Spleen (tissue), 13 donors: ENCODE measurements at places on chromosomes 1 and 21. TPM values are rescaled to one million over a fixed set of nuclear protein-coding genes. Genes with fewer than 3 reads are reported as not detected.

GRCh38 chr1:83561346-83561745 lies 437.6 kb downstream of the TTLL7 start:
- DNase-seq: no peak
- H3K36me3 ChIP-seq: no peaks in the 10 kb centered on the region
- no peaks in the 10 kb centered on the region for H3K27me3 ChIP-seq
- H3K4me1 ChIP-seq: no peaks in the 10 kb centered on the region
- H3K4me3 ChIP-seq: no peak overlapping the region

GRCh38 chr21:33774551-33774950 lies 132.2 kb downstream of the ITSN1 start:
- H3K27me3 ChIP-seq: no peaks in the 10 kb centered on the region
- H3K4me3 ChIP-seq: no peak overlapping the region
- H3K4me1 ChIP-seq: no peaks in the 10 kb centered on the region
- DNase-seq: no peak

GRCh38 chr21:40481764-40482163 lies 365.2 kb downstream of the DSCAM start:
- no peaks in the 10 kb centered on the region for H3K27me3 ChIP-seq
- H3K4me1 ChIP-seq: no peaks in the 10 kb centered on the region
- DNase-seq: no peak
- no peaks in the 10 kb centered on the region for H3K36me3 ChIP-seq

DNA sequence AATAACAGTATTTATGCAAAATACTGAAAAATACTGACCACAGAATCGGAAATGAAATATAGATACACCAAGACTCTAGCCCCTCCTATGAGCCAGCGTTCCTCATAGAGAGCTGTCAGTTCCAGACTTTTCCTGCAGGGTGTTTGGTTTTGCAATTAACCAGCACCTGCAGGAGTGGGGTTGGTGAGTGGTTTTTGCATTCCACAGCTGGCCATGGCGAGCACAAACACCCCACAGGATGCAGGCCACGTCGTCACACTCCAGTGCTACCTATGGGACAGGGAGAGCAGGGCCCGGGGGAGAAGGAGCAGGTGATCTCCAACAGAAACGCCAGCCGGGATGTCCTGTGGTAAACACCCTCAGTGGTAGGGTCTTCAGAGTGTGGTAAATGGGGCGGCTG lies 94.1 kb downstream of the ERG start:
- H3K36me3 ChIP-seq: peaks cover 36% of the 10 kb centered on the region
- no peak for DNase-seq
- H3K27ac ChIP-seq: no peak overlapping the region
- no peaks in the 10 kb centered on the region for H3K4me1 ChIP-seq
- no peaks in the 10 kb centered on the region for H3K27me3 ChIP-seq
- no peak overlapping the region for H3K4me3 ChIP-seq

GRCh38 chr21:45864436-45864835 lies 117.1 kb upstream of the COL6A1 start:
- H3K27me3 ChIP-seq: no peaks in the 10 kb centered on the region
- no peak for DNase-seq
- H3K27ac ChIP-seq: no peak overlapping the region

GRCh38 chr1:4071653-4072052 lies 171.6 kb upstream of the C1orf174 start:
- H3K4me3 ChIP-seq: no peak overlapping the region
- H3K27ac ChIP-seq: no peak overlapping the region
- peaks cover 60% of the 10 kb centered on the region for H3K27me3 ChIP-seq
- peak; percentile 33 for DNase-seq

- DNase-seq: no peak
- no peak overlapping the region for H3K4me3 ChIP-seq
- H3K27me3 ChIP-seq: peaks cover 10% of the 10 kb centered on the region
- no peaks in the 10 kb centered on the region for H3K4me1 ChIP-seq
Observed at GRCh38 chr1:162857850-162858249, 3.1 kb downstream of the CCDC190 start.

- peaks cover 6% of the 10 kb centered on the region for H3K4me1 ChIP-seq
- no peak overlapping the region for H3K4me3 ChIP-seq
- H3K27ac ChIP-seq: no peak overlapping the region
- H3K27me3 ChIP-seq: no peaks in the 10 kb centered on the region
- peak; percentile 90 for DNase-seq
- H3K36me3 ChIP-seq: peaks cover 13% of the 10 kb centered on the region
Observed at GRCh38 chr1:202315576-202316168, 26.1 kb downstream of the UBE2T start.

DNA sequence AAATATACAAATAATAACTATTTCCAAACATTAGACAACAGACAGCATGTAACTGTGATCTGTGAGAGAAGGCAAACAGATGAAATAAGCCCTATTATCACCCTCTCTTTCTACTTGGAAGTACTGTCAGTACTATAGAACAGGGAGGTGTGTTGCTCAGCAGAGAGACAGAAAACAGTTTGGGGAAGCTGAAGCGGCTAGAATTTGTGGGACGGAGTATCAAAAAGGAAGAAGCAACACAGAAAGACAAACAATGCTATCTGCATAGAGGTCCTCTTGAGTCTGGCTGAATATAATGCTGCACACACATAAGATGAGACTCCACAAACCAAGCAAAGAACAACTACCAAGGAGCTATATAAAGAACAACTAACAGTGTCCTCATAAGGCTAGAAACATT lies 59.4 kb downstream of the ZZZ3 start:
- DNase-seq: no peak
- H3K27ac ChIP-seq: no peak overlapping the region
- H3K4me3 ChIP-seq: no peak overlapping the region

GRCh38 chr1:30047576-30047975 lies 675.8 kb downstream of the MATN1 start:
- H3K36me3 ChIP-seq: no peaks in the 10 kb centered on the region
- DNase-seq: peak; percentile 39
- H3K27ac ChIP-seq: no peak overlapping the region
- no peak overlapping the region for H3K4me3 ChIP-seq
- H3K27me3 ChIP-seq: peaks cover 37% of the 10 kb centered on the region

DNA sequence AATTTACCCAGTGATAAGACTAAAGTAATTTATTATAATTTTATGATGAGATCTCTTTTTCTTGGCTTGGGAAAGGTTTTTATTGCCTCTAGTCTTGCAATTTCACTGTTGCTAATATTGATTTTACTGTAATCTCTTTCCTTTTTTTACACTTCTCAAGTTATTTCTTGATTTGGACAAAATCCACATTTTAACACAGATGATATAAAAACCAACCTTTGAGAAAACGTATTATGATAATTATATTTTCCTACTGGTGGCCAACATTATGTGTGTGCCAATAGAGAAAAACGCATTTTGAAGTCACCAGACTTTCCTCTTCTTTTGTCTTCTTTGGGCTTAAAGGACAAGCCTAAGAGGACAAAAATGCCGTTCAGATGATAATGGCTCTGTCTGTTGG lies 314.9 kb downstream of the PRDM2 start:
- no peaks in the 10 kb centered on the region for H3K4me1 ChIP-seq
- no peaks in the 10 kb centered on the region for H3K27me3 ChIP-seq
- no peaks in the 10 kb centered on the region for H3K36me3 ChIP-seq
- no peak overlapping the region for H3K27ac ChIP-seq
- no peak overlapping the region for H3K4me3 ChIP-seq

DNA sequence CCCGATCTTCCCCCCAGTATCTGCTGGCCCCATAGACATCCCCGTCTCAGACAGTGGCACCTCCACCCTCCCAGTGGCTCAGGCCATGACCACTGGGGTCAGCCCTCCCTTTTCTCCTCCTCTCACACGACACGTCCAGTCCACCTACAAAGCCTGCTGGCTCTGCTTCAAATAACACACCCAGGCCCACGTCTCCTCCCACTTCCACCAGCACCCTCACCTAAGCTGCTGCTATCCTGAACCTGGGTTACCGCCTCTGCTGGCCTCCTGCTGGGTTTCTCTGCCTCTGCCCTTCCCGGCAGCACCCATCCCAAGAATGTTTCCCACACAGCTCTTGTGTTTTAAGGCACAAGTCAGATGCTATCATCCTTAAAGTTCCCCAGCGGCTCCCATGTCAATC lies 26.0 kb downstream of the MX2 start:
- no peak overlapping the region for H3K4me3 ChIP-seq
- H3K27ac ChIP-seq: peak overlapping the region; percentile 49
- DNase-seq: no peak
- no peaks in the 10 kb centered on the region for H3K36me3 ChIP-seq

- peak; percentile 79 for DNase-seq
- H3K27me3 ChIP-seq: no peaks in the 10 kb centered on the region
- H3K4me1 ChIP-seq: no peaks in the 10 kb centered on the region
Observed at GRCh38 chr1:54609301-54609921, 13.9 kb downstream of the FAM151A start.

DNA sequence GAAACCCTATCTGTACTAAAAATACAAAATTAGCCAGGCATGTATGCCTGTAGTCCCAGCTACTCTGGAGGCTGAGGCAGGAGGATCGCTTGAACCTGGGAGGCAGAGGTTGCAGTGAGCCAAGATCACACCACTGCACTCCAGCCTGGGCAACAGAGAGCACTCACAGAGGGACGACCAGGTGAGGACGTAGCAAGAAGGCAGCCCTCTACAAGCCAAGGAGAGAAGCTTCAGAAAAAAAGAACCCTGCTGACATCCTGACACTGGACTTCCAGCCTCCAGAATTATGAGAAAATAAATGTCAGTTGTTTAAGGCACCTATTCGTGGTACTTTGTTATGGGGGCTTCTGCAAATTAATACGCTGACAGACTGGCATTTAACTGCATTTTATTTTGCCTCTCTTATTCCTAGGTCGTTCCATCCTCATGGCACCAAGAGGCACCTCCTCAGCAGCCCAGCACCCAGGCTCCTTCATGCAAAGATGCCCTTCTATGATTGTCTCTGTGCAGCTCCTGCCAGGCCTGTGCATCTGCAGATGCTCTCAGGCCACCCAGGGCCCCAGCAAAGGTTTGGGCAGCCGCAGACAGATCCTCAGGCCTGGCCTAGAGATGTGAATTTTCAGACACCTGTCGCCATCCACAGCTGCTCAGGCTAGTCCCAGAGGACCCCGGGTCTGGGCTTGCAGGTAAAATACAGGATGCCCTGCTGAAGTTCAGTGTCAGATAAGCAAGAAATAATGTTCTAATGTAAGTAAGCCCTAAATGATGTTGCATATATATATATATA lies 86.0 kb upstream of the COX20 start:
- H3K4me1 ChIP-seq: no peaks in the 10 kb centered on the region
- H3K4me3 ChIP-seq: no peak overlapping the region
- no peak for DNase-seq
- H3K27ac ChIP-seq: no peak overlapping the region

DNA sequence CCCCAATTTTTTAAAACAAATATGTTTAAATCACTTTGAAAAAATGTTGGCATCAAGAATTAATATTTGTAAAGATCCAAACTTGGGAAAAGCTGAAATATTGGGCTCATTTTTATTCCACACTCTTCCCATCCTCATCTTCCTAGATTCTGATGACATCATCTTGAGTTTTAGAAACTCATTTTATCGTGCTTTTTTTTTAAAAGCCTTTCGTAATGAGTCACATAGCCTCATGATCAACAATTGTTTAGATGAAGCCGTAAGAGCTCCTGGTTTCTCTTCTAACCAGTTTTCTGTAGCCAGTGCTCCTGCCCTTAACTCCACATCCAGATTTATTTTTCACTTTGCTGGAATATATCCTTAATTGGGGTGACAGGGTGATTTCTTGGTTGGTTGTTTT lies 78.6 kb downstream of the POFUT2 start:
- H3K4me1 ChIP-seq: peaks cover 15% of the 10 kb centered on the region
- H3K27me3 ChIP-seq: no peaks in the 10 kb centered on the region
- DNase-seq: no peak
- no peak overlapping the region for H3K27ac ChIP-seq
- H3K36me3 ChIP-seq: peaks cover 30% of the 10 kb centered on the region

DNA sequence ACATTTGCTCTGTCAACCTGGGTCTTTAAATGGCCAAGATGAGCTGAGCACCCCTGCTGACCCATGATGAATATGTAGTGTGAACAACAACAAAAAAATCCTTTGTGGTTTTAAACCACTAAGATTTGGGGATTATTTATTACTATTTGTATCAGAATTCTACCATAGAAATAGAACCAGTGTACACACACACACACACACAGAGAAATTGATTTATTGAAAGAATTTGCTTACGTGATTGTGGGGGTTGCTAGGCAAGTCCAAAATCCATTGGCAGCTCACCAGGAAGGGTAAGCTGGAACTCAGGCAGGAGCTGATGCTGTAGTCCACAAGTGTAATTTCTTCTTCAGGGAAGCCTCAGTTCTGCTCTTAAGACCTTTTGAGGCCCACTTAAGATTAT lies 82.5 kb upstream of the MAP1LC3C start:
- no peaks in the 10 kb centered on the region for H3K36me3 ChIP-seq
- H3K4me1 ChIP-seq: no peaks in the 10 kb centered on the region
- H3K27ac ChIP-seq: no peak overlapping the region
- DNase-seq: no peak

- H3K4me1 ChIP-seq: peaks cover 17% of the 10 kb centered on the region
- DNase-seq: no peak
- H3K36me3 ChIP-seq: peaks cover 78% of the 10 kb centered on the region
- H3K27me3 ChIP-seq: no peaks in the 10 kb centered on the region
- peak overlapping the region; percentile 56 for H3K27ac ChIP-seq
Observed at GRCh38 chr1:243287123-243287460, 31.3 kb downstream of the SDCCAG8 start.

GRCh38 chr1:178540646-178541045 lies 27.7 kb downstream of the TEX35 start:
- peaks cover 46% of the 10 kb centered on the region for H3K4me1 ChIP-seq
- H3K27ac ChIP-seq: no peak overlapping the region
- DNase-seq: peak; percentile 19
- no peaks in the 10 kb centered on the region for H3K36me3 ChIP-seq

DNA sequence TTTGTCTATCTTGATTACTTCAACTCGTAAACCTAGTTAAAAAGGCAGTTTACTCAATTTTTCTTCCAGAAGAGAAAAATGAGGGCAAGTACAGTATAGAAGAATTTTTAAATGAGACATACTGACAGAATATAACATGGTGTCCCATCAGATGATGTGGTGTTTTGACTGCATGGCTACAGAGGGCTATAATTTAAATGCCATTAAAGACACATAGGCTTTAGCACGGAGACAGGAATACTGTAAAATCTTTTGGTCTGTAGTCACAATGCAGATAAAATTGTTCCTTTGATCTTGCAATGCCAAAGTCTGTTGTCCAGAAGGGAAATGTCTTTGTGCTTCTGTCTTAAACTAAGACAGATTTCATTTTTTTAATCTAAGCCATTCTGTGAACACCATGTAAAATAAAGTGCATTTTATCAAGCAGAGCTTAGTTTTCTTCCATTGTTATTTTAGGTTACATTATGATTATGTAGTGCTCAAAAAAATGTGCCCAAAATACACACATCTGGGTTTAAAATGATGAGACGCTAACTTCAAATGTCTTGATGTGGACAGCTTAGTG lies 249.6 kb downstream of the PTPRC start:
- no peaks in the 10 kb centered on the region for H3K27me3 ChIP-seq
- no peaks in the 10 kb centered on the region for H3K36me3 ChIP-seq
- H3K4me1 ChIP-seq: no peaks in the 10 kb centered on the region
- no peak for DNase-seq
- no peak overlapping the region for H3K27ac ChIP-seq
- H3K4me3 ChIP-seq: no peak overlapping the region

Gene GPR25
- 0.09 TPM for polyA plus RNA-seq

Gene KCNJ15
- polyA plus RNA-seq: 0.27 TPM

Gene BCAR3
- 6.8 TPM for polyA plus RNA-seq

Gene PCP4L1
- 0.19 TPM for polyA plus RNA-seq

Gene TIAM1
- 1.9 TPM for polyA plus RNA-seq

Gene KIRREL1
- polyA plus RNA-seq: 1.7 TPM

Gene TNFRSF9
- polyA plus RNA-seq: 4.0 TPM

Gene SLC44A3
- 0.58 TPM for polyA plus RNA-seq

Gene ZNF683
- 1.5 TPM for polyA plus RNA-seq

Gene NUP210L
- 0.02 TPM for polyA plus RNA-seq

Gene PPIAL4G
- polyA plus RNA-seq: 0.02 TPM
